MCF 10A (cell line): ENCODE measurements at places on chromosomes 3 and 15. TPM values are rescaled to one million over a fixed set of nuclear protein-coding genes. Genes with fewer than 3 reads are reported as not detected.

GRCh38 chr3:111823341-111823855 lies 35.7 kb upstream of the PHLDB2 start:
- H3K4me1 ChIP-seq, result peaks cover 6% of the 10 kb centered on the region
- no peak for DNase-seq
- H3K4me3 ChIP-seq, result no peak overlapping the region
- peaks cover 5% of the 10 kb centered on the region for H3K36me3 ChIP-seq
- no peaks in the 10 kb centered on the region for H3K27me3 ChIP-seq
- H3K27ac ChIP-seq, result no peak overlapping the region

Gene TEX55
- total RNA-seq, result not detected in 2 replicates

- H3K4me1 ChIP-seq, result no peaks in the 10 kb centered on the region
- peaks cover 6% of the 10 kb centered on the region for H3K36me3 ChIP-seq
- H3K4me3 ChIP-seq, result no peak overlapping the region
- no peaks in the 10 kb centered on the region for H3K27me3 ChIP-seq
- DNase-seq, result no peak
Observed at GRCh38 chr15:72161361-72162132, 36.0 kb downstream of the GRAMD2A start.

GRCh38 chr3:28348265-28348628 lies 274 bp upstream of the ZCWPW2 start:
- DNase-seq, result no peak
- no peaks in the 10 kb centered on the region for H3K27me3 ChIP-seq
- H3K27ac ChIP-seq, result peak overlapping the region; percentile 100

Gene PLA2G4D
- total RNA-seq, result not detected in 2 replicates

Gene UNC13C
- not detected in 2 replicates for total RNA-seq

DNA sequence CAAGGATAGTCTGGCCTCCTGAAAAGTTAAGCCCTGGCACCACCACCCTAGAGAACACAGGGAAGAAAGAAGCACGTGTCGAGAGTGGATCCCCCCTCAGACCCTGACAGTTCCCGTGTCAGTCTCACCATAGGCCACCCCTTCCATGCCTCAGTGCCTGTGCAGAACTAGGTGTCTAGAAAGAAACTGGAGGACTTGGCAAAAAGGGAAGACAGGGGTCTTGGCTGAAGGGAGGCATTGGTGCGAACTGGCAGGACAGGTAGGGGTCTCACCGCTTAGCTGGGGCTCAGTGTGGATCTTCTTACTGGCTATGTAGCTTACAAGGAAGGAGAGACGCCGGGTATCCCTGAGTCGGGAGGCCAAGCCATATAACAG lies 518 bp downstream of the QARS1 start:
- no peak for DNase-seq
- peak overlapping the region; percentile 90 for H3K27ac ChIP-seq
- H3K27me3 ChIP-seq, result no peaks in the 10 kb centered on the region
- H3K36me3 ChIP-seq, result peaks cover 53% of the 10 kb centered on the region
- H3K4me1 ChIP-seq, result peaks cover 12% of the 10 kb centered on the region
- peak overlapping the region; percentile 98 for H3K4me3 ChIP-seq

DNA sequence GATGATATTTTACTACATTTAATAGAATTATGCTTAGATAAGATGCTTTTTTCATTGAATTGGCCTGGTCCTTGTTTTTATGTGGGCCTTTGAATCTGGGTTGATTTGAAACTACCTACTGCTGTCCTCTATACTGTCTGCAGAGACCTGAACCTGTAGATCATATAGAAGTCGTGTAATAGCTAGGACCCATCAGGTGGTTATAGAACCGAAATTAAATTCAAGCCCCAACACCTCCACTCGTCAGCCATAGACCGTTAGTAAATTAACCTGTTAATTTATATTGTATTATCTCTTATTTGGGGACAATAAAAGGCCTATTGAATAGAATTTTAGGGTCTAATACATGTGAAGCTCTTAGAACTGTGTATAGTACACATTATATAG lies 108.4 kb downstream of the MBNL1 start:
- no peaks in the 10 kb centered on the region for H3K27me3 ChIP-seq
- peak overlapping the region; percentile 89 for H3K27ac ChIP-seq
- no peak for DNase-seq
- peaks cover 7% of the 10 kb centered on the region for H3K36me3 ChIP-seq
- H3K4me1 ChIP-seq, result peaks cover 22% of the 10 kb centered on the region

- H3K36me3 ChIP-seq, result no peaks in the 10 kb centered on the region
- H3K4me1 ChIP-seq, result peaks cover 48% of the 10 kb centered on the region
- peak overlapping the region; percentile 60 for H3K4me3 ChIP-seq
- peak overlapping the region; percentile 71 for H3K27ac ChIP-seq
- no peaks in the 10 kb centered on the region for H3K27me3 ChIP-seq
Observed at GRCh38 chr3:13536832-13537231, 12.1 kb upstream of the FBLN2 start.

- no peaks in the 10 kb centered on the region for H3K27me3 ChIP-seq
- no peak overlapping the region for H3K27ac ChIP-seq
- peak; percentile 31 for DNase-seq
Observed at GRCh38 chr3:42755681-42756578, 17.1 kb downstream of the CCDC13 start.

DNA sequence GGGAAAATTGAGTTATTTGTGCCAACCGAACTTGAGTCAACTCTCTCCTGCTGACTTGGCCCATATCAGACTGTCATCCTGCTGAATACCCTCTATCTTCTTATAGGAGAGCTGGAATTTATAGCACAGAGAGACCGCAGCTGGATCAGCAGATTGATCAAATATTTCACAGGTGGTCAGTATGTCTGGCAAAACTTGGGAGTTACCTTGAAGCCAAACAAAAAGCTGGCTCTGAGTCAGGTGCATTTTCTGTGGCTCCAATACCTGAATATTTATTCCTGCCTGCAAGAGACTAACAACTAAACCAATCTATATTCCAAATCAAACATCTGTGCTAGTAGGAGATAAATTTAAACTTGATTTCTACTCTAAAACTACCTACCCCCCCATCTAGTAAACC lies 752.1 kb upstream of the ALCAM start:
- no peak overlapping the region for H3K4me3 ChIP-seq
- H3K27me3 ChIP-seq, result no peaks in the 10 kb centered on the region
- no peak for DNase-seq
- no peak overlapping the region for H3K27ac ChIP-seq
- no peaks in the 10 kb centered on the region for H3K36me3 ChIP-seq

- H3K27me3 ChIP-seq, result no peaks in the 10 kb centered on the region
- H3K36me3 ChIP-seq, result no peaks in the 10 kb centered on the region
- H3K4me3 ChIP-seq, result no peak overlapping the region
Observed at GRCh38 chr3:159835126-159835525, 153.5 kb upstream of the IL12A start.

Gene SLC49A4
- 10.4 and 11.4 TPM in 2 replicates for total RNA-seq

DNA sequence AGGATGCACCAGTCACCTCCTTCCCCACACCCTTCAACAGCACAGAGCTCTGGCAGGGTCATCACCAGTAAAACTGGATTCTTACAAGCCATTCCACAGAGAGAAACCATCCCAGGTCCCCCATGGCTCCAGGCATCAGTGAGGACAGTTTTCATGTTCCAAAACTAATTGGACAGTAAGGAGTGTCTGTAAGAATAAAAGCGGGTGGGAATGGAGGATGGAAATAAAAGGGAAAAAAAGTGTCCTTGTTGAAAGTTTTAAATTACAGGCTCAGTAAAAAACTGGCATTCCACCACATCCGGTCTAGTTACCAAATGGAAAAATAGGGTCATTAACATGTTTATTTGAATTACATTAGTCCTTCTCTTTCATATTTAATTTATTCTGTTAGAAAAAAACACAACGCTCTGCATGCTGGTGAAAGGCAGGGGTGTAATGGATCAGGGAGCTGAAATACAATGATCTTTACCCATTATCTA lies 117.4 kb downstream of the TIGIT start:
- H3K4me1 ChIP-seq, result peaks cover 13% of the 10 kb centered on the region
- DNase-seq, result no peak
- no peak overlapping the region for H3K4me3 ChIP-seq
- no peaks in the 10 kb centered on the region for H3K36me3 ChIP-seq

DNA sequence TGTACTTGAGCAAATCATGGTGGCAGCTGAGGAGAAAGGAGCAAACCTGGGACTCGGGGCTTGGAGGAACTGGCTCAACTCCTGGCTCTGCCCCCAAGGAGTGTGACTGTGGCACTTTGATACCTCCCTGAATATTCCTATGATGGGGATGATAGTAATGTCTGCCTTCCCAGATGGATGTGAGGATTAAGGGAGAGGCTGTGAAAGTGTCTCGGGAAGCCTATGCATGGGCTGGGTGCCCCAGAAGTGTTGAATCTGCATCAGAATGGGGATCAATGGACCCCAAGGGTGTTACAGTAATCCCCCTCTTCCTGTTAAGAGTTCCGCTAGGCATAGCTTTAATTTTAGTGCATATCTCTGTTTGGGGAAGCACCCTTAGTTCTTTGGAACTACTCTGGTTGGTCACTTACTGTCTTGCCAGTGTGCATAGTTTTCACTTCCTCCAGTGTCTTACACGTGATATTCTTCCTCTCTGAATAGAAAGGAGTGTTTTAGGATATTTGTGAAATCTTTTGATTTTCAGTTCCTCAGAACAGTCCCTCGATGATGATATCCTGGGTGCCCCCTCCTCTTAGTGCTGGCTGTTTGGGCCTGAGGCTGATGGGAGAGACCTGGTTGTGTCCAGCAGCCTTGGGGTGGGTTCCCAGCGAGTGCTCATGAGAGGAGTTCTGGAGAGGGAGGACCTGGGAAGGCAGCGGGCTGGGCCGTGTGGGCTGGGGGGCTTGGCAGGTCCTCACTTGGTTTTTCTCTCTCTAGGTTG lies 97.5 kb downstream of the CHDH start:
- no peaks in the 10 kb centered on the region for H3K4me1 ChIP-seq
- no peak overlapping the region for H3K4me3 ChIP-seq
- peaks cover 9% of the 10 kb centered on the region for H3K27me3 ChIP-seq
- no peaks in the 10 kb centered on the region for H3K36me3 ChIP-seq

DNA sequence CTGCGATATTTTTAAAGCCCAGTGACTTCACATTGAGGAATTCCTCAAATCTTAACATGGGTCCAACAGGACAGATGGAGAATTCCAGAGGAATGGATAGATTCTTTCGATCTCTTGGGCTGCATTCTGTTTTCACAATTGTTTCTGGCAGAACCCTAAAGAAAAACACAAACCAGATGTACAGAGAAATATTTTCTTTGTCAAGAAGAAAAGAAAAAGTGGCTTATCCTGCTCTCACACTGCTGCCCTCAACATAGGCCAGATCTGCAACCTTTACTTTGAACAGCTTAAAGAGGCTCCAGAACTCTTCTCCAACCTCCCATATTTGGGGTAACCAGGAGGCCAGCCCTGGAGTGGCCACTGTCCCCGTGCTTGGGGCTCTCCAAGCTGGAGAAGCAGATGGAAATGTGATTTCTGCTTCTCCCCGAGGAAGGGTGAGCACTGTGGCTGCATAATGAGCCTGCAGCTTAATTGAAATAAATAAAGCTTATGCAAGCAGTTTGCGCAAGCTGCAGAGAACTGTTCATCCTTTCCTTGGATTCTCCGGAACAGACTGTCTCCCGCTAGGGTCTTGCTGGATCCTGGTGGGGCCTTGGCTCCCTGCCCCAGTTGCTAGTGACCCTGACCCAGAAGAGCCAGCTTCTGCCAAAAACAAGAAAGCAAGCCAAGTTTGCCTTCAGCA lies 453.2 kb upstream of the PROK2 start:
- no peak overlapping the region for H3K4me3 ChIP-seq
- no peak for DNase-seq
- H3K27ac ChIP-seq, result no peak overlapping the region
- peaks cover 13% of the 10 kb centered on the region for H3K27me3 ChIP-seq
- peaks cover 11% of the 10 kb centered on the region for H3K4me1 ChIP-seq

Gene FAM227B
- total RNA-seq, result 5.8 and 6.4 TPM in 2 replicates

DNA sequence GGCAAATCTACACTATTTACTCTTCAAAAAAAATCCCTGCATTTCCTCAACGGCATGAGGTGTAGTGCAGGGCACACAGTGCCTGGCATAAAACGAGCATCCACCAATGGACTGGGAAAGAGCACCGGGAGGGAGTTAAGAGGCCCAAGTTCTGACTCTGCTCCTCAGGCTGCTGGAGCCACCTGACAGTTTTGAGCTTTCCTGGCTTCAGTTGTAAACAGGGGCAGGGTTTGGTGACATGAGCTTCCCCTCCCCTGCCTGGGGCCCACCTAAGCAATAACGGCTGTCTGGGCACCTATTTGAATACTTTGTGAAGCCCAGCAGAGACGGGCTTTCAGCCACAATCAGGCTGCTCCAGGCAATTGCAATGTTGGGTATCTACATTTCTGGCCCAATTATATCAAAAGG lies 16.4 kb downstream of the CA12 start:
- DNase-seq, result no peak
- H3K4me3 ChIP-seq, result no peak overlapping the region
- no peak overlapping the region for H3K27ac ChIP-seq
- peaks cover 11% of the 10 kb centered on the region for H3K36me3 ChIP-seq
- H3K4me1 ChIP-seq, result peaks cover 5% of the 10 kb centered on the region
- no peaks in the 10 kb centered on the region for H3K27me3 ChIP-seq
